ENCODE measurements at places on chromosomes 16 and 17.

GRCh38 chr17:59105852-59106462 is 723 bp downstream of the TRIM37 start:
- DNase-seq, result peak; percentile 33

- no peak for DNase-seq
These were observed 47.8 kb downstream of the MARCHF10 start for GRCh38 chr17:62760059-62760944.

GRCh38 chr16:21274172-21274726 is 3.8 kb downstream of the CRYM start:
- no peak for DNase-seq

GRCh38 chr16:84514874-84515835 is 10.7 kb upstream of the MEAK7 start:
- DNase-seq, result peak; percentile 84

GRCh38 chr17:82849076-82849945 is 9.5 kb upstream of the ZNF750 start:
- no peak for DNase-seq

- DNase-seq, result no peak
These were observed 1384.2 kb downstream of the CDH11 start for GRCh38 chr16:63737633-63738032.

GRCh38 chr17:40561871-40562611 is 3.2 kb downstream of the CCR7 start:
- no peak for DNase-seq

DNA sequence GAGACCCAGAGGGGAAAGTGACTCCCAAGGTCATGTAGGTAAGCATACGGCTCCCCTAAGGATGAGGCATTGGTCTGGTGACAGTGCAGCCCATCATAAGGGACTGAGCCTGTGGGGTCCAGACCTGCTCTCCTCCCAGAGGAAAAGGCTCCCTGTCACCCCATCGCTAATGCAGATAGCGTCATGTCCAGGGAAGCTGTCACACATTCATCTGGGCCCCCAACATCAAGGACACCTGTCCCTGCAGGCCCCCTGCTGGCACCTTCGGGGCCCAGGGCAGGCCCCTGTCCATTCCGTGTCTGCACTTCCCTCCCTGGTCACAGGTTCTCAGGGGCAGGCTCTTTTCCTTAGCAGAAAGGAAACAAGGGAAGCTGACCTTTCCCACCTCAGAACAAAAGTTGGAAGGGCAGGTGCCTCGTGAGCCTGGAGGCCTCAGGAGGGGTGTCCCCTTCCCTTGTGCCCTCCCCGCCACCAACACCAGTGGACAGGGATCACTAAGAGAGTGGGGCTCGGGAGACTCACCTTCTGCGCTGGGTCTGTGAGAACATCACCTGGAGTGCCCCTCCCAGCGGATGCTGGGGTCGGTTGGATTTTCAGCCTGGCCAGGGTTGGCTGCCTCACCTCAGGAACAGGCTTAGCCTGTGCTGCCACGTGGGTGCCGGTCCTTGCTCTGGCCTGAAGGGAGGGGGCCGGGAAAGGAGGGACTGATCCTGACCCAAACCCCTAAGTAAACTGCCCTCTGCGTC is 17.3 kb upstream of the LASP1NB start:
- no peak for DNase-seq

- DNase-seq, result no peak
These were observed 10.1 kb downstream of the KRT33A start for GRCh38 chr17:41340494-41340893.

DNA sequence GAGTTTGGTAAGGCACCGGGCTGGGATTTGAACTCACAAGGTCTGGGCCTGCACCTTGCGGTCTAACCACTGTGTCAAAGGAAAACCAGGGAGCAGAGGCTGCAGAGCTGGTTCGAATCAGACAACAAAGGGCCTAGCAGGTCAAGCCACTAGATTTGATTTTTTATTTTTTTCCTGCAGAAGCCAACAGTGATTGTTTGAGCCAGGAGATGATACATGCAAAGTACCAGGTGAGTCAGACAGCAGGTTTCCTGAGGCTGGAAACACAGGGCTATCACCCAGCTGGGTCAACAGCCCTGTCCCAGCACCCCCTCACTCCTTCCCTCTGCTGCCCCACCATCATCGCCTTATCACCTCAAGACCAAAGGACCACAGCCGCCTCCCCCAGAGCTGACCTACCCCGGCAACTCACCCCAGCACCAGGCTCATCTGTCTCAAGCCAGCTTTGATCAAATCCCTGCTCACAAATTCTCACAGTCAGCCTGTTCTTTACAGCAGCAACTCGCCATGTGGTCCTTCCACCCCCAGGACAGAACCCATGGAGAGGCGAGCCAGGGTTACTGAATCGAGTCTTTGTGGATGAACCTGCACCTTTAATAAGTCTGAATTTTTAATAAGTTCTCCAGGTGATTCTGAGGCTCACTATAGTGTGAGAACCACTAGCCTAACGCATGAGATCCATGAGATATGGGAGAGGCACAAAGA is 13.0 kb upstream of the KRT19 start:
- no peak for DNase-seq

DNA sequence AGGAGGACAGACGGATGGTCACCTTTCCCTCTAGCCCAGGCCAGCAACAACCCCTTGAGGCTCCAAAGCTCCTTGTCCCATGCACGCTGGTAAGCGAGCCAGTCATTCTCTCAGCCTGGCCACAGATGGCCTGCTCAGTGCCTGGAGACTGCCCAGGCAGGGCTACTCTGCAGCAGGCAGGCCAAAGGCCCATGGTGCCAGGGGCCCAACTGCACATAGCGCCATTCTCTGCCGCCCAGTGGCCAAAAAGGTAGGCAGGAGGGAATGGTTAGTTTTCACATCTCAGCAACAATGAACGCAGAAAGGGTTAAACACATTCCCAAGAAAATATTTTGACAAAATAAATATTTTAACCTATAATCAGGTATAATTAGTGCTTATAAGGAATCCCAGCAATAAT is 7.7 kb upstream of the SREBF1 start:
- no peak for DNase-seq

DNA sequence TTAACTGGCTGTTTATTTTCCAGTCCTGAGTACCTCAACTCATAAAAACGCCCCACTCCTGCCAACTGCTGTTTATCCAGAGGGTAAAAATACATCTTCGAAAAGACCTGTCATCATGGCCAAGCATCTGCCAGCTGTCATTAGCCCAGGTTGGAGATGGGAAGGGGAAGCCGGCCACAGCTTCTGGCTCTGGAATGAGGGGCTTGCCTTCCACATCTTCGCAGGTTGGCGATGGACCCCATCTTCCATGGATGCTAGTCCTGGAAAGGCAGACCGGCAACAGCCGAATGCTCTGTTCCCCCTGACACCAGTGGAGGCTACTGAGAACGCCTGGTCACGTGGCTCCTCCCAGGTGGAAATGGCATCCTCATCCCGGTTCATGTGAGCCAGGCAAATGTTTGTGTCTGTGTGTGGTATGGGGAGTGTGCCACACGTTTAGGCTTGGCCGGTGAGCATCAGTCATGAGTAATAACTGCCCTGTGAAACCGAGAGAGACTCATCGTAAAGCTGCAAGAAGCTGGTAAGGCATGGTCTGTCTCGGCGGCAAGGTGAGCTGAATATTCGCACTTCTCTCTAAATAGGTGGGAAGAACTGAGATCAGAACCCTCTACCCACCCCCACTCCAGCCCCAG is 420 bp upstream of the KRTAP17-1 start:
- no peak for DNase-seq

DNA sequence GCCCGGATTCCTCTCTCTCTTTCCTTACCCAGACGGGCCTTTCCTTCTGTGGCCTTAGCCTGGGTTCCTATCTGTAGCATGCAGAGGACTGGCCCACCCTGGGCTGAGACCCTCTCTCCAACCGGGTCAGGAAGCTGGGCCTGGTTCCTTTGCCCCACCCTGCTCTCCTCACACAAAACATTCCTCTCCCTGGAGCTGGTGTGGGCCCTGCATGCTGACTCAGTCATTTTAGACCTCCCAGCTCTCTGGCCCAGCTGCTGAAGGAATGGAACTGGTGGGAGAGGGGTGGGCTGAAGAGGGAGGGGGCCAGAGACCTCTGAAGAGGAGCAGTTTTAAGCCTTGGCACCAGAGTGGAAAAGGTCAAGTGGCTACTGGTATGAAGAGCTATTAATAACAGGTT is 957 bp downstream of the MYL4 start:
- no peak for DNase-seq

DNA sequence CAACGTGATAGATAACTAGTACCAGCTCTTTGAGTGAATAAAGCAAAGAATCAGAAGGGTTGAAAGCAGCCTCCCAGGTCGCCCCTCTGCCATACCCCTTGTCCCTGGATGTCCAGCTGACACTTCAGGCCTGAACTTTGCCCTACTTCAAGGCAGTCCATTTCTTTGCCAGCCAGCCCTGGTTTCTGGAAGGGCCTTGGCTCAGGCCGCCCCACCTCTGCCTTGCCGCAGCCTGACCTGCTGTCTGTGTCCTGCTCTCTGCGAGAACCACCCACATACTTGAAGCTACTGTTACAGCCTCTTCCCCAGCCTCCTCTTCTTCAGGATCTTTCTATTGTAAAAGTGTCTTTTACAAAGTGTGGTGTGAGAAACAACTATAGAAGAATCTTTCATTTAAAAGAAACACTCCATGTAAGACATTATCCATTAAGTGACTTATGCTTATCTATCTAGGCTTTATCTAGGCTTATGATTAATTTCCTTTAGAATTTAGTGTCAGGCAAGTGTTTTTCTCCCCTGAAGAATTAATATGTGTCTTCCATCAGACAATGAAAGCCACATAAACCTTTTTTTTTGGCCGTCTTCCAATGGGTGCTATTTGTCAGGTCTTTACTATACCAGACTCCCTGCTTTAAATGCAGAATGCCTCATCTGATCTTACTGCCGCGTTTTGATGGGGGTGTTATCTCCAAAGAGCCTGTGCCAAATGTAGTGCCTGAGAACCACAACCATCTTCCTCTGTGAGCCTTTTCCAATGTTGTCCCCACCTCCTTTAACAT is 133.9 kb downstream of the SOCS1 start:
- no peak for DNase-seq

DNA sequence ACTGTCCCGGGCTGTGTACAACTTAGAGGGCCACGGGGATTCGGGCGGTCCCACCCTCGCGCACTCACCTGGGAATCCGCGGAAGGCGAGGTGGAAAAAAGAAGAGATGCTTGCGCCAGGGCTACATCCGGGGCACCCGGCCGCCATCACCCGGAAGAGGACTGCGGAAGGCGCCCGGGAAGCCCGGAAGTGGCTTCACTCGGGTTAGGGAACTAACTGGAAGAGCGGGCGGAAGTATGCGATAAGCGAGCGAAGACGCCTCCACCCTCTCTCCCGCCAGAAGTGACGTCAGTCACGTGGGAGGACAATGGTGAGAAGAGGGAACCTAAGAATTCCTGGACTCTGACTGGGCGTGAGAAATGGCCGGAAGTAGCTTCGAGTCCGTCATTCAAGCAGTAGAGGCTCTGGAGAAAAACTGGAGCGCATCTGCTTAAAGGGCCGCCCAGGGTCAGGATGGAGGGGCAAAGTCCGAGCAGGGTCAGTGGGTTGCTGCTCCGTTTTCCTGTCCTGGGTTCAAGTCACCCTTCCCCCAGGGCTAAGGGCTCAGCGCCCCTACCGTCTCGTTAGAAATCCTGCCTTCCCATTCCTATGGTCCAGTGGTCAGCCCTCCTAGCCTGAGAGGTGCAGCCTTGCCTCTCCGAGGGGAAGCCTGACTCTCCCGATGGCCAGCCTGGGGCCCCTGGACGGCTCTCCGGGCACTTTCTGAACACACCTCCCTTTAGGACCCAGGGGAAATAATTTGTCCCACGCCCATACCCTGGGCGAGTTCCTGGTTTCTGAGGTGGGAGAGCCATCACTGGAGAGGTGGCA is at the start of gene CD2BP2:
Gene CD2BP2 (minus strand): TSS at position 165 of the 810 bp plus-strand sequence. CDS start 627 bp downstream, outside the sequence.
- peak; percentile 98 for DNase-seq

GRCh38 chr16:25172831-25173230 is 43.9 kb upstream of the AQP8 start:
- no peak for DNase-seq

- no peak for DNase-seq
These were observed 734.2 kb upstream of the KIF2B start for GRCh38 chr17:53088481-53088880.

GRCh38 chr17:75834279-75834920 is 9.8 kb downstream of the UNC13D start:
- DNase-seq, result no peak

Measured in NCI-H2029 (cell line).